Stimulated activated CD4-positive, alpha-beta T cell treated with anti-CD3 and anti-CD28 coated beads, Interleukin-1b, Interleukin-23, amount 100 ng/mL, for 24 hours (primary cell): ENCODE measurements at places on chromosomes 6 and 20.

DNA sequence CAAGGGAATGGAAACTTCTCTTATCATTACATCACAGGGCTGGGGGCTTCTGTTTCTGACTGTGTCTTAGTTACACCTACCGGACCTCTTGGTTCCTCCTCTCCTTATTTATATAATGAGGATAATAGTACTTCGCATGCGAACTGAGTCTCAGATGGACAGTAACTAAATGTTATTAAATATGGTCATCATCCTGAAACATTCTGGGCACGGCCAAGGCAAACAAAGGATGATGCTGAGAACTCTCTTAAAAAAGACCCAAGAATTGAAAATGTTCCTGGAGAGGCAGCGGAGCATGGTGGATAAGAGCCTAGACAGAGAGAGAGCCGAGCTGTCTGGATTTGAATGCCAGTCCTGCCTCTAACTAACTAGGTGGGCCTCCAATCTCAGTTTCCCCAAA lies 119.8 kb upstream of the SASH1 start:
- no peak for DNase-seq

- DNase-seq, result no peak
These were observed 128.6 kb upstream of the CNR1 start for GRCh38 chr6:88294702-88295101.

GRCh38 chr20:54083459-54083858 lies 13.1 kb upstream of the BCAS1 start:
- no peak for DNase-seq

- no peak for DNase-seq
These were observed 135.4 kb downstream of the SMOC2 start for GRCh38 chr6:168576388-168576787.

DNA sequence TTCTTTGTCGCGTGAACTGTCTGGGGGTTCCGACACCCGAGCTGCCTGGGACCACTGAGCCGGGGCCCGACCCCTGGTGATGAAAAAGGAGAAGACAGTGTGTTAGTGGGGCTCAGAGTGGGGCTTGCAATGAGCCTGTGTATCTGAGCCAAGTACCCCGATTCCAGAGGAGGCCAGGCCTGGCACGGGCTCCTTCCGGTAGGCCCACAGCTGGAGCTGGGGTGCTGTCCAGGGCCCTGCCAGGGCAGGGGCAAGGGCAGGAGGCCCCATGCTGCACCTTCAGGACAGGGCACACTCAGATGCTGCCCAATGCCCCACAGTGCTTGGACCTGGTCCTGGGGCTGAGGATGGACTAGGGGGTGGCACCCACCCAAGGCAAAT lies 89.4 kb downstream of the TAF4 start:
- DNase-seq, result no peak

DNA sequence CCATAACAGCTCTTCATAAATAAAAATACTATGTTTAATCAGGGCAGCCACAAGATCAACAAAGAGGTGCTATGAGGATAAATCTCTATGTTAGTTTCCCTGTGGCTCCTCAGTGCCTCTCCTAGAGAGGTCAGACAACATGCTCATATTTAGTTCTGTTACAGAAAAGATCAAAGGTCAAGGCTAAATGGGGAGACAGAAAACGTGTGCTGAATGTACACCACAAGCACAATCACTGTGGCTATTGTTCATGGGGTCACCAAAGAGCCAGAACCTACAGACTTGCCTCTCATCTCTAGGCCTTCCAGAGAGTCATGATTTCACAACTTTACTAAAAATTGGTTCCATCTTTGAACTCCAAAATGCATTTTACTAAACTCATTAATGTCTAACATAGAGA lies 409.8 kb downstream of the HACE1 start:
- DNase-seq, result no peak

DNA sequence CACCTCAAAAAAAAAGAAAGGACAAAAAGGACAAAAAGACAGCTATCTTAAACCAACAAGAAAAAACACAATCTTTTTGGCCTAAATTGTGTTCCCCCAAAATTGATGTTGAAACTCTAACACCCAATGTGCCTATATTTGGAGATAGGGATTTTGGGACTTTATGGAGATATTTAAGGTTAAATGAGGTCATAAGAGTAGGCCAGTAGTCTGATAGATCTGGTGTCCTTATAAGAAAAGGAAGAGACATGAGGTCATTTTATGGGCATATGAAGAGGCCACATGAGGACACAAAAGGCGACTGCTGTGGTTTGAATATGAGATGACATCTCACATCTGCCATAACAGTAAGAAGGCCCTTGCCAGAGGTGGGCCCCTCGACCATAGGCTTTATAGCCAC lies 49.5 kb downstream of the TRIM38 start:
- no peak for DNase-seq

- DNase-seq, result no peak
These were observed 243.7 kb downstream of the MYLK4 start for GRCh38 chr6:2507016-2507415.

GRCh38 chr6:170298688-170299087 lies 7.8 kb upstream of the DLL1 start:
- DNase-seq, result no peak

DNA sequence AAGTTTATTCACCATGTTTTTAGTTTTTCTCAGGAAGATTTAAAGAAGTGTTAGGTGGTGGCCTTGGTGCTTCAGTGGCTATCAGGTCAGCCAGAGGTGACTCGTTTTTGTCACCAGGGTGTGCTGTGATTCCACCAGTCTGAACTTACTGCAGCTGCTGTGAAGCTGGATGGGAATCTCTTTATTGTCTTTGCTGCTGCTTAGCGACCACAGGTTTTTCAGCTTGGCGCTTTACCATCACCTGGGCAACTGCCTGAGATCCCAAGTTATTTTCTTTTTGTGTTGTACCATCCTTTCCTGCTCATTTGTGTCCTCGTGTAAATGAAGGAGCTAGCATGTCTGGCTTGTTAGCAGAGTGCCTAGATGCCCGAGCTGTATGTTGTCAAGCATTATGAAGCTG lies 146.9 kb downstream of the MACROD2 start:
- no peak for DNase-seq

GRCh38 chr6:137768935-137769334 lies 98.1 kb upstream of the TNFAIP3 start:
- DNase-seq, result no peak

GRCh38 chr6:113202852-113203714 lies 654.1 kb upstream of the MARCKS start:
- DNase-seq, result no peak

DNA sequence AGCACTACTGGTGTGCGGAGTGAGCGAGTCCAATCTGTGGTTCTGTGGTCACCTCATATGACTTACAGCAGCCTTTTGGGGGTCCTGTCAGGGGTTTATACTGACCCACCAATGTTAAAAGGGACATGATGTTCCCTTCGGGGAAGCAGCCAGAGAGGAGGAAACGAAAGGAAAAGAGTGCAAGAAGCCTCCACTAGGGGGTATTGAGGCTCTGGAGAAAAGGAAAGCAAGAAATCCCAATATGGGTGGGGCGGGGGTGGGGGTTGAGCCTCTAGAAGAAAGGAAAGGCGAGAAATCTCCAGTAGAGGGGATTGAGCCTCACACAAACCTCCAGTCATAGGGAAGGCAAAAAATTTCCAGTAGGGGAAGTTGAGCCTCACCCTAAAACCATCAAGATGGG lies 249.3 kb upstream of the ECI2 start:
- DNase-seq, result no peak

DNA sequence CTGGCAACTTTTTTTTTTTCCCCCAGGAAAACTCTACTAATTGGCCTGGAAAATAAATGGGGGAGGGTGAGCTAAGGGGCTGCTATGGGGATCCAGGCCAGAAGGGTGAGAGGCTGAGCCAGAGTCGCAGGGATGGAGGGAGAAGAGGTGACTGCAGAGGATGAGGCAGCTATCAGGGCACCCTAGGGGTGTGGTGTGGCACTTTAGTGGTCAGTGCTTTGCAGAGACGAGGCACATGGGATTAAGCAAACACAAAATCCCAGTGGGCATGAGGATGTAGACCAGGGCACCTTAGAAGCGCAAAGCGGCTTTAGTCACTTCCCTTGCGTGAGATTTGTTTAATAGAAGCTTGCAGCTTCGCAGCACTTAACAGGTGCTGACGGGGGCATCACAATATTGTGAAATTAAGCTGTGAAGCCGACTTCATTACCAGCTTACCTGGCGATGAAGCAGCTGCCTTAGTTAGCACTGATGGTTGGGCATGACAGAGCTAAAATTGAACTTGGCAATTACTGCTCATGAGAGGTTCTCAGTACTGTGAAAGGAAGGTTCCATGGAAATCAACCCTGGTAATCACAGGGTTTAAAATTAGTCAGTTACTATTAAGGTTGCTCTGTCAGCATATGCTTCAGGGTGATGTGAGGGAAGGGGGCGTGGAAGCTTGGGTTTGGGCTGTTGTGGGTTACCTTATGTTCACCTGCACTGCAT lies 26.0 kb downstream of the TOX2 start:
- DNase-seq, result no peak
